ENCODE measurements at places on chromosomes 6 and 20.
A peak's percentile ranks its signal among the peaks of the same experiment; 100 is the strongest.

DNA sequence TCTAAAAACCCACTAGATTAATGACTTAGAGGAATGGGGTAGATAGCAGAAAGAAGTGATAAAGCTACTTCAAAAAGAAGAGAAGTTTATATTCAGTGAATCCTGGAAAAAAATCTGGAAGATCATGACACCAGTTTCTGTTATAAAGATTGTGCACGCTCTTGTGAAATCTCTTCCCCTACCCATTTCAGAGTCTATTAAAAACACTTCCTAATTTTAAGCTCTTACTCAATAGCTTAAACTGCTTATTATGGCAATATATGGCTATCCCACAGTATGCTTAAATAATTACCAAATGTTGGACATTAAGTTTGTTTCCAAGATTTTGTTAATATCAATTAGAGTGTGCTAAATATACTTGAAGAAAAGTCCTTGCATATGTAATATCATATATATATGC is 585.3 kb upstream of the MAN1A1 start:
- DNase-seq, result no peak

DNA sequence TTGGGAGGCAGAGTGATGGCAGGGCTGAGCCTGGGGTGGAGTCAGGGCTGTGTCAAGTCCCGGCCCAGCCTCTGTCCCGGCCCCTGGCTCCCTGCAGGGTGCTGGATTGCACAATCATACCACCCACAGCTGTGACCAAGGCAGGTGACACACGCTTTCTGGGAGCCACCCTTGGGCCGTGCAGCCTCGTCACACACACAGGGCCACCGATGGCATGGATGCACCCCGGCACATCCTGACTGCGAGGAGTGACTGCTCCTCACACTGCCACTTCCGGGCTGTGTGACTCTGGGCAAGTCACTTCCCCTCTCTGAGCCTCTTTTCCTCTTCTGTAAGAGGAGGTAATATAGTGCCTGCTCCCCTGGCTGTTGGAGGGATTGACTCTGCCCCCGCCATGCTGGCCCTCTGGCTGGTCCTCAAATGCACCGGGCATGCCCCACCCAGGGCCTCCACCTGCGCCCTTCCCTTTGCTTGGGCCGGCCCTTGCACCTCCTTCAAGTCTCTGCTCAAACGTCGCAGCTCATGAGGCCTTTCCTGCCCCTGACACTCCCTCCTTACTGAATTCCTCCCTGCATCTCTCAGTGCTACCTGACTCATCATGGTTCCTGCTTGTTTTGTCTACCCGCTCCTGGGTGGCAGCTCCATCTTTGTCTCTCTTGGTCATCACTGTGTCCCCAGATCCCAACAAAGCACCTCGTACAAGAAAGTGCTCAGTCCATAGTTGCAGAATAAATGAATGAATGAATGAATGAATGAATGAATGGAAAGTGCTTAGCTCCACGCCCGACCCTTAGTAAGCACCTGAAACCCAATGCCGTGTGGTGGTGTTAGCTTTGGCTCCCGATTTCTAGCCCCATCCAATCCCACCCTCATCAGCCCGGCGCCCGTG is 93.5 kb downstream of the CEBPB start:
- peak; percentile 78 for DNase-seq

DNA sequence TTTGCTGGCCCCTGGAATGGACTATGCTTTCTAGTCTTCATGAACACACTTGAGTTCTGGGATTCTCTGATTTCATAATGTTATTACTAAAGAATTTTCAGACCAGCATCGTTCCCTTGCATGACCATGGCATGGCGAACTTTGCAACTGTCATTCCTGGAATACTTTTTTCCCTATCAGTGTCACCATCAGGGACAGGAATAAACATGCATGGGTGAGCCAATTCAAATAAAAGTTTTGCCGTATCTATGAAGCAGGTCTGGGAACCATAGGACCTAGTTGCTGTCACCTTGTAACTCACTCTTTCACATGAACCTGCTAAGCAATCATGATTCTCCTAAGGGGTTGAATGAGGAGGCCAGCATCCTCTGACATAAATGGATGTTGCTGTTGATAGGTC is 68.2 kb upstream of the AGPAT4 start:
- DNase-seq, result no peak

- peak; percentile 76 for DNase-seq
Observed at GRCh38 chr6:97240222-97240621, 42.8 kb downstream of the MMS22L start.

GRCh38 chr6:149220882-149221773 is 96.4 kb upstream of the TAB2 start:
- DNase-seq, result no peak

GRCh38 chr6:105804000-105804399 is 282.1 kb upstream of the PRDM1 start:
- DNase-seq, result no peak

GRCh38 chr6:20589266-20589665 is 55.0 kb downstream of the CDKAL1 start:
- DNase-seq, result no peak

GRCh38 chr6:42727627-42728026 is 5.2 kb upstream of the PRPH2 start:
- no peak for DNase-seq

- DNase-seq, result no peak
Observed at GRCh38 chr6:80586242-80586641, 479.8 kb downstream of the BCKDHB start.

GRCh38 chr6:119116712-119117281 is 38.3 kb upstream of the FAM184A start:
- no peak for DNase-seq

- DNase-seq, result peak; percentile 61
Observed at GRCh38 chr6:121884091-121884490, 448.6 kb downstream of the GJA1 start.

GRCh38 chr6:27811451-27811772 is 100.8 kb downstream of the OR2B2 start:
- DNase-seq, result no peak

- peak; percentile 81 for DNase-seq
Observed at GRCh38 chr6:155495011-155495768, 39.6 kb upstream of the NOX3 start.

DNA sequence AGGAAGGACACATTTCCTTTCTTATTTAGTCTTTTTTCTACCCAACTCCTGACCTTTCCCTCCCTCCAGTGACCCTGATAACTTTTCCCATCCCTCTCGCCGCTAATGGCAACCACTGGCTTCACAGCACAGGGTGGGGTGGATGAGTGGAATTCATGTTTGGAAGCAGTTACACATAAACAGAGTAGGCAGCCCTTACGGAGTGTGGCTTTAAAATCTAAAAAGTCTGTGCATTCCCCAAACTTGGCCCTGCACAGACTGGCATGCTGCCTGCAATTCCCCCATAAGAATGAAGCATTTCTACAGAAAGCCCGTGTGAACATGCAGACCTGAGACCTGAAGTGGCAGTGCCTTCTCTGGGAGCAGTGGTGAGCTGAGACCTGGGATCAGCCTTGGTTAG is 275.9 kb upstream of the PRND start:
- peak; percentile 67 for DNase-seq

DNA sequence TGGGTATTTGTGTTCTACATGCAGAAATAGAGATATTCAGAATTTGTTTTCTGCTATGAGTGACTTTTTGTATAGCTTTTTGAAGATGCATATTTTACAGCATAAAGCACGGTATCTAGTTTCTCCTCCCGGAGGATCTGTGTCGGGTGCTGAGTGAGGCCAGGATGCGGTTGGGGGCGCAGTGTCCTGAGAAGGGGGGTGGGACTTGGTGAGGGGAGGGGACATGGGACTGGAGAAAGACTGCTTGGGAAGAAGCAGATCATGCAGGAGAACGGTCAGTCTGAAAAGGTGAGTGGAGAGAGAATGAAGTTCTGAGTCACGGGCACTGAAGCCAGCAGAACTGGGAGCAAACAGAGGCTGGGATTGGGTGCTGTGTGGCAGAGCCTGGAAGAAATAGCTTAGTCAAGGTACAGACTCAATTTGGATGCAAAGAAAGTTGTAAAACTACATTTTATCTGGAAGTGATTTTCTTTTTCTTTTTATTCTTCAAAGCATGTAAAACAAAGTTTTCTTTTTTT is 44.0 kb downstream of the STX11 start:
- no peak for DNase-seq

- no peak for DNase-seq
Observed at GRCh38 chr6:99501762-99502161, 13.5 kb downstream of the USP45 start.

GRCh38 chr20:10634683-10635411 is 39.0 kb downstream of the JAG1 start:
- peak; percentile 97 for DNase-seq

DNA sequence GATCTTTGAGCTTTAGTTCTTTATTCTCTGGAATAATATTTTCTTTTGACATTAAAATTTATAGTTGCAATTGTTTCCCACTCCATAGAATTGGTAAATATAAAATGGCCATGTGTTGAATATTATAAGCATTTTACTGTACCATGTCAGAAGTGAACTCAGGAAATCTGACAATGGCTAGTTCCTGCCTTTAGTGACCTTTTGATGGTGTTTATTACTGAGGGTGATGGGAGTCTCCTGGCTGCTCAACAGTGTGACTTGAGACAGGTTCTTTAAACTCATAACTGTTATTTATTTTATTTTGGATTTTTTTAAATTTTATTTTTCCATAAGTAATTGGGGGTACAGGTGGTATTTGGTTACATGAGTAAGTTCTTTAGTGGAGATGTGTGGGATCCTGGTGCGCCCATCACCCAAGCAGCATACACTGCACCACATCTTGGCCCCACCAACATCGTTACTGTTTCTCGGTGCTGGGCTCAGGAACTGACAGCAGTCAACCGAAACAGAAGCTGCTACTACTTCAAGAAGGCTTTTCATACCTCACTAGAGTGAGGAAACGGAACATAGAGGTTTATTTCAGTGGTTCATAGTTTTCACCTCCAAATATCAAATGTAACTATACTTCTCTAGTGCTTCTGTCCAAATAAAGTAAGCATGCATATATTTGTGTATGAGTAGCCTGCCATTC is 90.4 kb downstream of the PLEKHG1 start:
- no peak for DNase-seq

DNA sequence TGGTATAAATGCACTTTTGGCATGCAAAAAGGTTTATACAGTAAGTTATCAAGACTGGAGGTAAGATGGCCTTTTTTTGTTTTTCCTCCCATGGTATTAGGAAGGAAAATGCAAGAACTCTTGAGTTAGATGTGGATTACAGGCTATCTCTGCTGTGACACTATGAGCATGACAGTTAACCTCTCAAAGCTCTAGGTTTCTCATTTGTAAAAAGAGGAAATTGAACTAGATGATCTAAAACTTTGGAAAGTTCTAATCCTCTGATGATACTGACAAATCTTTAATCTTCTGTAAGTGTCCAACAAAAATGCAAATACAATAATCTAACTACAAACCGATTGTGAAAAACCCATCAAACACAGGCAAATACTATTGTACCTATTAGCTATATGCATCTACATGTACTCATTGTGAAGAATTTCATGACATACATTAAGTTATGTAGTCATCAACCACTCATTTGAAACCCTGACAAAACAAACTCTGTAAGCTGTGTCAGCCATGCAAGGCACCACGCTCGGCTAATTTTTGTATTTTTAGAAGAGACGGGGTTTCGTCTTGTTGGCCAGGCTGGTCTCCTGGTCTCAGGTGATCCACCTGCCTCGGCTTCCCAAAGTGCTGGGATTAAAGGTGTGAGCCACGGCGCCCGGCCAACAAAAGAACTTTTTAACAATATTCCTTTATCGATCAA is 4.2 kb downstream of the CDK19 start:
- DNase-seq, result no peak

- no peak for DNase-seq
Observed at GRCh38 chr6:28553986-28554881, 28.6 kb downstream of the GPX5 start.

DNA sequence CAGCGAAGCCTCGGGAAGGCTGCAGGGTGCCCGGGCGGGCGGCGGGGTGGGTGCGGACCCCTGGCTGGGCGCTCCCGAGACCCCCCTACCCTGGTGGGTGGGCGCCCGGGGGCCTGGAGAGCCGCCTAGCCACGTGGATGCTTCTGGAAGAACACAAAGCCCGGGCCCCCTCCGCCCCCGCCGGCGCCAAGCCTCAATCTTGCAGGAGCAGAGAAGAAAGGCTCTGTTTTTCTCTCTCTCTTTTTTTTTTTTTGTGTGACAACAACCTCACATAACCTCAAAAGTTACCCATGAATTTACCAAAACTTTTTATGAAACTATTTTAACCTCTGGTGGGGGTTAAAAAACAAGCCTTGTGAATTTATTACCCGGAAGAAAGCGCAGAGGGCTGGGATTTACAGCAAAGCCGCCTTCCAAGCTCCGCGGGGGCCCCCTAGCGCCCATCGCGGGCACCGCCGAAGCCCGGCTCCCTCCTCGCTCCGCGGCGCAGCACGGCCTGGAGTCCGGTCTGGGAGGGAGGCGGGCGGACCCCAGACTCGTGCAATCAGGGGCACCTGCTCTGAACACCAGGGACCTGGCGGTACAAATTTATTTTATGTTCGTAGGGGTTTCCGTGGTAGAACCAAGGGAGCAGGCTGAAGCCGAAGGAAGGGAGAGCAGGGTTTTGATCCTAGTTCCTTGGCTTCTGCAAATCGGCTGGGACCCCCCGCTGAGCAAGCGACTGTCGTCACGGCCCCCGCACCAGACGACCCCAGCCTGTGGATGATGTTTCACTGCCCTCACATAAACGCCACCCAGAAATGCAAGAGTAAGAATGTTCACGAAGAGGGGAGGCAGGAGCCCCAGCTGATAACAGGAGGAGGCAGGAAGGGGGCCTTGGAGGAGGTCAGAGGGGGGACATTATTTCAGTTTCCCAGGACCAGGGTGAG is 58.9 kb downstream of the ZNF831 start:
- peak; percentile 64 for DNase-seq

DNA sequence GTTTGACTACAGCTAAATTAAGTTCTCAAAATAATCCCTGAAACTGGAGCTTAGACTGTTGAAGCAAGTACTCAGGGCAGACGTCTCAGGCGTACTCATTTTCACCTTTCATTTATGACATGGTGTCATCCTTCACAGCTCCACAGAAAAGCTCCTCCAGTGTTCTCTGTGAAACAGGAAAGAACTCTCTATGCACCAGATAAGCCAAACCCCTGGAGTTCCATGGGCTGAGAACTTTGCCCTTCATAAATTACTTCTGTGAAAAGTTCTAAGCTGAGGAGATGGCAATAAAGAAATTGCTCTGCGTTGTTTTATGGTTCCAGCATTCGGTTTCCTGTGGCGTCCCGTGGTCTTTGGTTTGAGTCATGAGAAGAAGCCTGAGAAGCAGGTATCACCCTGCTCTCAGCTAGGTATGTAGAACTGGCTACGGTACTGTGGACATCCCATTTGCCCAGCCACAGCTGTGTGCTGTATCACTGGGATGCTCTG is 20.2 kb upstream of the RREB1 start:
- DNase-seq, result no peak

Measured in EH (cell line).